ENCODE measurements at places on chromosomes 3 and 15.
A peak's percentile ranks its signal among the peaks of the same experiment; 100 is the strongest.

DNA sequence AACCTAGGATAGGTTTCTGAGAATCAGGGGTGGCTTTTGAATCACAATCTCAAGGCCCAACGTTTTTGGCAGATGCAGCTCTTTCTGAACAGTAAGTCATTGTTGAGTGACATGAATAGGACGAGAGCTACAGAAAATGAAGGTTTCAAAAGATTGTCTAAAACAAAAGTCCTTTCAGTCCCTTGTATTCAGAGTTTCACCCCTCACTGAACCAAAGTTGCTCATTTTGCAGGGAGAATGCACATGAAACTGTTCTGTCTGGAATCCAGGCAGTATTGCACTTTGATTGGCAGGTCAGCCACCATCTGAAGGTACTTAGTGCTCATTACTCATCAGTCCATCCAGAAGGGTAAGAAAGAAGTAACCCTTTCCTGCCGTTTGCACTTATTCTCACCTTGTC lies 24.1 kb upstream of the RASGRP1 start:
- no peak for DNase-seq

DNA sequence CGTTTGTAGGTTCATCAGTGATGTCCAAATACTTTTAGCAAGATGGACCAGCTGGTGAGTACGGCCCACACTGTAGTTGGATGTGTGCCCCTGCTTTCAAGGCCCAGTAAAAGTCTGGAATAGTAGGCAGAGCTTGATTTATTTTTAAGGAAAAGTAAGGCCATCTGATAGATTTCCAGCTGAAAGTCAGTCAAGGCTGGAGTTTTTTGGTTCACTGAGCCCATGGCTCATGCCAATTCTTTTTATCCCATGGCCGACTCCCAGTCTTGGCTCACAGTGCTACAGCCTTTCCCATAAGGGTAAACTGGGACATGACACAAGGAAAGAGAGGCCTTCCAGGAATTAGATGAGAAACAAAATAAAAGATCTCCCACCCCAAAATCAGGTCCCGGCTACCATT lies 13.5 kb downstream of the CCDC80 start:
- DNase-seq, result peak; percentile 68

- no peak for DNase-seq
These were observed 127.1 kb downstream of the DNAJB8 start for GRCh38 chr3:128339491-128340012.

DNA sequence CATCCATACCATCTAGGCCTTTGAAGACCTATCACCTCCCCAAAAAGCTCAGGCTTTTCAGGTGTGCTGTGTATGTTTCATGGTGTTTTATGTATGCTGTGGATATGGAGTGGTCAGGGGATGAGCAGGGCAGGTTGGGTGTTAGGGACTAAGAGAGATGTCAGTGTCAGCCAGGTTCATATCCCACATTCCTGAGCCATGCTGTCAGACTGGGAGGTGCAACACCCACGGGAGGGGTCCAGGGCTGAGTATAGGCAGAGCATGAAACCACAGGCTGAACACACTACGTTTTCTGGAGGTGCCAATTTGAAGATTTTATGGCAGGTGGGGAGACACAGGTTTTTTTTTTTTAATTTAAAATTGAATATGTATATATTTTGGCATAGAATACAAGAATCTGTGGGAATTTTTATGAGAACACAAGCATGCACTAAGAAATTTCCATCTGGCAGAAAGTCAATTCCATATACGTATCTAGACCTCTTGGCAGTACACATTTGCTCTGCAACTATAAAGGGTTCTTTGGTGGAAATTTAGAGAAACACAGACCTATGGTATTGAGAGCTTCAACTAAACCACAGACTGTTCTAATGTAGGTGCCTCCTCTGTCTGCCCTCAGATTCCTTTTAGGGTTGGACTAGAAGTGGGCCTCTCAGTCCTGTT lies 101.9 kb upstream of the RNU6-1 start:
- DNase-seq, result no peak

- peak; percentile 91 for DNase-seq
These were observed 985 bp downstream of the TRPC1 start for GRCh38 chr3:142724682-142725356.

GRCh38 chr3:196661400-196661799 lies 21.9 kb downstream of the NRROS start:
- DNase-seq, result no peak

DNA sequence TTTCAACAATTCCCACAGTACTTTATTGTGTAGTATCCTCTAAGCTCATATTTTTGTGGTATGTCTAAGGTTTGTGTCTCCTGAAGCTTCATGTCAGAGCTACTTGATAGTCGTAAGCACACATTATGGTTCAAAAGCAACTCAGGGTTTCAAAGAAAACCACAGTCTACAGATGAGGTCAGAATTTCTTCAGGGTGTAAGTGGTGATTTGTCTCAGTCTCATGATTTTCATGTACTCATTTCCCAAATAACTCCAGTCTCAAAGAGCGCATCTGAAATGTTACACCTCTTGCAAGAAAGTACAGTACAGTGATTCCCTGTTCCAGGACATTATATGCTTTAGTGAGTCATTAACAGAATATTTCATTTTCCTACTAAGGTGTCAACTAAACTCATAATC lies 47.5 kb upstream of the SSR3 start:
- no peak for DNase-seq

DNA sequence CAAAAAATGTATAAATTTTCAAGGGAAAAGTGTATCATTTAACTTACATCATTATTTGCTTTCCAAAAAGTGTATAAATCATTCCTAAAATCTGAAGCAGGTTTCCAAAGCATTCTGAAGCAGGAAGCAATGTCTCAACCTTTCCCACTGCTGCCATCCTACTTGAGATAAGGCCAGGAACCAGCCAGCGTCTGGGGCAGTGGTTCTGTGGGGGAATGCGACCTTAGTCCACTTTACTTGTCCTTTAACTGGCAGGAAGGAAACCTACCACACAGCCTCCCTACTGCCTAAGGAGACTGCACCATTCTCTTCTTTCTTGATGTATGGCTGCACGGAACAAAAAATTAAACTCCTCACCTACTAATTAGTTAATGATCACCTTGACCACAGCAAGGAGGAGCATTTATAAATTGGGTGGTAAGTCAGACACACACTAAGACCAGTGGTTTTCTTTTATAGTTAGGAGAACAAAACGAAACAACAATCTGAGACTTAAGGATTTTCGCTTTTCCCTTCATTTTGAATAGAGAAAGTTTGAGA lies 3.7 kb downstream of the SORD start:
- DNase-seq, result no peak

GRCh38 chr3:33544126-33544525 lies 103.9 kb upstream of the UBP1 start:
- no peak for DNase-seq

DNA sequence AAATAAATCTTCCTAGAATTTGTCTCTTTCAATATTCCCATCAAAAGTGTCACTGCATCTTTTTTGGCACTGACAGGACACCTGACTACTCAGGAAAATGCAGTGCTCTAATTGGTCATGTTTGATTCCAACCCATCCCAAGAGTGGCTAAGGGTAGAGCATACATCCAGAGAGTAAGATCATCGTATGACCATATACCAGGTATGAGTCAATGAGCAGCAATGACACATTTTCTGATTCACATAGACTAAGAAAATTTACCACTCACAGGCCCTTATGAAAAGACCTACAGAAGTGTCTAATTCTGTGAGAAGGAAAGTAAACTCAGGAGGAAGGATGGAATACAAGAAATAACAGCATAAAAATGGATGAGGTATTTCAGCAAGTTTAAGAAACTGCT lies 434.2 kb downstream of the ZIC1 start:
- DNase-seq, result no peak

DNA sequence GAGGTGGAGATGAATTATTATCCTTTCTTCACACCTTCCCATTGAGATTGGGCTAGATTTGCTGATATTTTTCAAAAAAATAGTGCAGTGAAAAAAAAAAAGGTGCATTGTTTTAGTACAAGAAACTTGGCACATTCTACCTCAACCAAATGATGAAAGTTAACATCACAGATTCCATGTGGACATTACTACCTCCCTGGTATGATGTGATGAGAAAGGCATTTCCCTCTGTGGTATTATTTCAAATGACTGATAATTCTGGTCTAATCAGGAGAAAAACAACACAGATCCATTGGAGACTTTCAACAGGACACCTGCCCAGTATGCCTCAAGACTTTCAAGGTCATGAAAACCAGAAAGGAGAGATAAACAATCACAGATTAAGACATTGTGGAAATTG lies 313.4 kb downstream of the BCHE start:
- no peak for DNase-seq

- peak; percentile 79 for DNase-seq
These were observed 66.0 kb downstream of the RBMS3 start for GRCh38 chr3:29346828-29347227.

GRCh38 chr3:15292765-15293522 lies 39.4 kb downstream of the SH3BP5 start:
- peak; percentile 62 for DNase-seq

DNA sequence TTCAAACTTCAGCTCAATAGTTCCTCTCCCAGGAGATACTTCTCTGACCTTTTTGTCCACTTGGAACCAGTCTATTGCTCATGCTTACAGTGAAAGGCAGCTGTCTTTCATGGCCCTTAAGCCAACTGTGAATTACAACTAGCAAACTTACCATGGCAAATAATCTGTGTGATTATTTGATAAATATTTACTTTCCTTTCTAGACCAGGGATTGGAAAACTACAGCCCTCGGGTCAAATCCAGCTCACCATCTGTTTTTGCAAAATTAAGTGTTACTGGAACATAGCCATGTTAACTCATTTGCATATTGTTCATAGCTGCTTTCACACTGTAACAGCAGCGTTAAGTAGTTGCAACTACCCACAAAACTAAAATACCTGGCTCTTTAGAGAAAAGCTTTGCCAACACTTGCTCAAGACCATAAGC lies 289.1 kb upstream of the MCTP2 start:
- peak; percentile 22 for DNase-seq

DNA sequence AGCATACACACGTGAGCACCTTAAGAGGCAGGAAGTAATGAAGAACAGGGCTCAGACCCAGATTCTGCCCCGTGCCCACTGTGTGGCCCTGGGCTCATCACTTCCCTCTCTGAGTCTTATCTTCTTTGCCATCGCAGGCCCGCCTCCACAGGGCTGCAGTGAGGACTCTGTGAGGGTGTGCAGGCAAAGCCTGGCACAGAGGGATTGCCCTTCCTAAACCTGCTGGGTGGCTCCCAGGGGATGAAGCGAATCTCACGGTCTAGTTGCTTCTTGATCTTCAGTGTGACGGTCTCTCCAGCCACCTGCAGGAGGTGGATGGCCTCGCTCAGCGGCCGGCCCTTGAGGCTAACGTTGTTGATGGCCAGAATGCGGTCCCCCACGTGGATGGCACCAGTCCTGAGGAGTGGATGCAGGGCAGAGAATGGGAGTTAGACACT lies 32.8 kb downstream of the GRIP2 start:
- DNase-seq, result no peak

- DNase-seq, result no peak
These were observed 34.7 kb downstream of the ZNF445 start for GRCh38 chr3:44442596-44443309.

- peak; percentile 31 for DNase-seq
These were observed 203.9 kb downstream of the NEK10 start for GRCh38 chr3:27165321-27165721.

GRCh38 chr3:42892169-42892568 lies 13.8 kb upstream of the ZNF662 start:
- no peak for DNase-seq

GRCh38 chr3:78130741-78131290 lies 1090.9 kb downstream of the ROBO2 start:
- DNase-seq, result no peak

GRCh38 chr3:97579365-97579764 lies 185.2 kb upstream of the ARL6 start:
- DNase-seq, result no peak

- DNase-seq, result no peak
These were observed 105.6 kb upstream of the SLC4A7 start for GRCh38 chr3:27589795-27590194.

DNA sequence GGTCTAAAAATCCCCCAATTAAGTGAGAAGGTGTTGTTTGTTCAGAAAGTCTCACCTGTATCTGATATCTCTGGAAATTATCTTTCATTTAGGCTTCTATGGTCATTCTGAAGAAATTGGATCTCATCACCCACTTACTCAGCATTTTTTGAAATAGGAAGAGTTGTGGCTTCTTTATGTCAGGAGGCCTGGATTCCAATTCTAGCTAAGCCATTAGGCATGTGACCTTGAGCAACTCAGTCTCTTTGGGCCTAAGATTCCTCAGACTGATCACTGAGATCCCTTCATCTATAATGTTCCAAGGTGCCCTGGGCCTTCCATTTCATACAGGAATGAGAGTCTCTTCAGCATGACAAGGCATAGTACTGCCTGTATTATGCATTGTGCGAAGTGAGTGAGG lies 70.3 kb downstream of the ARHGEF26 start:
- no peak for DNase-seq

DNA sequence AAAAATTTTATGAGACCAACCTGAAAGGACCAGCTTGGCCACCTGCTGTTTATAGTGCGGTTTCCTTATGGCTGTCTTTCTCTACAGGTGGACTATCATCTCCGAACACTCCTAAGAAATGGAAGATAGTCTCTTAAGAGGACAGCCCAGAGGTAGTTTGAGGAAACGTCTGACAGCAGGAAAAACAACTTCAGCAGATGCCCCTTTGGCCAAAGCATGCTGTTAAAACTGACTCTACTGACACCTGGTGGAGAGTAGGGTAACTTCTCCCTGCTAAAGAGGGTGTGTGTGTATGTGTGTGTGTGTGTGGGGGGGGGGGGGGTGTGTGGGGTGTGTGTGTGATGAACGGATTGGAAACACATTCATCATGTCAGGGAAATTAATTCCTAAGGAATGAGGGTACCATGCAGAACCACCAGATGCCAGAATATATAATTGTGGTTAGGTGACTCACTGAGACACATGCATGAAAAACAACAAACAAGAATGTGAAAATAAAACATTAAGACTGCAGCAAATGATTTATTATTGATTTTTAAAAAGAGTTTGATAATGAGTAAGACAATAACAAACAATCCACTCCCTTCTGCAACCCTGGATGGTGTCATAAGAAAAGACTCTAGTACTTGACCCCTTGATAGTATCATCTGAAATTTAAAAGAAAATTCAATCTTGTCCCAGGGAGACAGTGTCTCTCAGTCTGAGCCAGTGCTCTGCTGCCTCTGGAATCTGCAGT lies 256.5 kb downstream of the THRB start:
- peak; percentile 71 for DNase-seq

- no peak for DNase-seq
These were observed 141.6 kb upstream of the MEF2A start for GRCh38 chr15:99424131-99424571.

DNA sequence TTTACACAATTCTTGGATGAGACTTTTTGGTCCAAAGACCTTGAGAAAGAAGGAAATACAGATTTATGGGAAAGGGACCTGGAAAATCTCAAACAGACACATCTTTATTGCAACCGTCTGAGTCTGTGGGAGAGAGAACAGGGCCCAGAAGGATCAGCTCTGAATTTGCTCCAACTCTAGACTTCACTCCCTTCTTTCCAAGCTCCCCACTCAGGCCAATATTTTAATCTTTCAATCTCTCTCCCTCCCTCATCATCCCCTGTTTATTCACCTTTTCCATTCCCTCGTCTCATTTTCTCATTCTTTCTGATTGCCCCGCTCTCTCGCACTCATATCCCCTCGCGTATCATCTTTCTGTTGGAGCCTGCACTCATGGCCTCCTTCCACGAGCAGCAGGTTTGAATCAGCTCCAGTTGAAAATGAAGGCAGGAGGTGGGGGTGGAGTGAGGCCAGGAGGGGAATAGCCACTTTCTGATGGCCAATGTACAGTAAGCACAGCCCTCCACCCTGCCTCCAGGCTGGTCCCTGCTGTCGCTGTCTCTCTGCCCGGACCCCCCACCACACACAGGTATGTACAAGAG lies 63.6 kb upstream of the BOC start:
- DNase-seq, result peak; percentile 97

All from muscle of back (tissue), 13 donors.